ENCODE measurements at places on chromosomes 4 and X.

DNA sequence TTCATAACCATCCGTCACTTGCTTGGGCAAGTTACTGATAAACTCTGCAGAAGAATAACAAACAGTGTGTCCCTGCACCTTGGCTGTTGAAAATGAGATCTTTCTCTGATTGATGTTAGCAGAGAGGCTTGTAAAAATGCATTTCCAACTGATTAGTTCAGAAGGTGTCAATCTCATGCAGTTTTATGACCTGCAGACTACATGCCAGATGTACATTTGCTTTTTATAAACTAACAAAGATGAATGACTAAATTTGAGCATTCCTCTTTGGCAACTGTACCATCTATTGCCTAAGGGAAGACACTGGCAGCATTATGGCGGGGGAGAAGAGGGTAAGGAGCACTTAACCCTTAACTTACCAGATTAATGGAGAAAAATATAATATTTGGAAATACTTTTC, 192.8 kb downstream of the DCTD start:
- DNase-seq = no peak

GRCh38 chr4:41532336-41532735, 5.6 kb upstream of the LIMCH1 start:
- DNase-seq = no peak

DNA sequence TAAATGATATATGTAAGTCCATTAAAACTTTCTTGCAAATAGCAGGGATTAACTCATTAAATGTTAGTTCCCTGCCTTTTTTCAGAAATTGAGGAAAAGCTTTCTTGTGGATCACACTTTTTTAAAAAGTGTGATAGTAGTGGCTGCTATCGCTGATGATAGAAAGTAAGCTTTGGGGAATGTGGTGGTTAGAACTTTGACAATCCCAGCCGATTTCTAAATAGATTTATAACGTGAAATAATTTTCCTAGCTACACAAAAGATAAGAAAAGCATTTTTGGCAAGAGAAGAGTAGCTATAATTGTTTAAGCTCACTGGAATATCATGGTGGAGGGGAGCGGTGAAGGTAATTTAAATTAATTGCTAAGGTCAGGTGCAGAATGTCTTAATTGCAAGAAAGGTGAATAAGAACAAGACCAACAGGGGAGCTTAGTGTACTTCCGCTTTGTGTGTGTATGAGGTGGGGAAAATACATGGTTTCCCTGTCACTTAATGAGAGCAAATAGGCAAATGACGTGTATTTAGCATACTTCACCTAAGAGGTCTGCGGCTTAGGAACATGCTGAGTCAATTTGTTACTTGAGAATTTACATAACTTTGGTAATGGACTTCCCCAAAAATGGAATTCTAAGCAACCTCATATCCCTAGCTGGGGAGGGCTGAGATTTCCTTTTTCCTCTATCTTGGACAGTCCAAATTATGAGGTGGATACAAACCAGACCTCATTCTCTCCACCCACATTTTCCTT, 11.7 kb upstream of the IL21 start:
- DNase-seq = no peak

GRCh38 chr4:144868309-144868708, 222.4 kb downstream of the HHIP start:
- DNase-seq = no peak

DNA sequence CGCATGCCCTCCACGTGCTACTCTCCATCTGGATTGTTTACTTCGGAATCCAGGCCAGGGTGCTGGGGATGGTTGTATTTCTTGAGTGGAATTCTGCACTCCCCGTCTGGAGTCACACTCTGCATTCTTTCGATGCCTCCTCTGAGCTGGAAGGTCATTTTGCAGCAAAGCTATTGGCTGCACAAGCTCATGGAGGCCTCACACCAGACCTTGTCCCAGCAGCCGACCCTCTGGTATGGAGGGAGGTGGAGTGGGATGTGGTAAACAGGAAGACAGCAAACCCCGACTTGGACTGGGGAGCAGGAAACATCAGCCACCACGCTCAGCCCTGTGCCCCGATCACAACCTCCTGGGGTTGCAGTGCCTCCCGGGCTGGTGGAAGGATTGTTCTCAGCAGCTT, 225.3 kb upstream of the LNX1 start:
- DNase-seq = no peak

DNA sequence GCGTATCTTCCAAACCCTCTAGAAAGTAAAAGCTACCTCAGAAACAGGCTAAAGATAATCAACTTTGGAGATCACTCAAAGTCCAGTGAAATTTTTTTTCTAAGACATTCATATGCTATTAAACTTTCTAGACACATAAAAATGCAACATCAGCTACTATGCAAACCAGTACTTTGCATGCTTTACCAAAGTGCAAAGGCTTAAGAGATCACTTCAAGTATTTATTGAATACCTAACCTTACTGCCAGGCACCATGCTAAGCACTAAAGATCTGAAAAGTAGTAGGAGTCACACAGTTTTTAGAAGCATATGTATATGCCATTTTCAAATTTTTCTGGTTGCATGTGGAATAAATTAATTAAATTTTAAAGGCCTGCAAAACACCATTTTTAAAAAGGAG, 115.8 kb downstream of the THOC2 start:
- no peak for DNase-seq

DNA sequence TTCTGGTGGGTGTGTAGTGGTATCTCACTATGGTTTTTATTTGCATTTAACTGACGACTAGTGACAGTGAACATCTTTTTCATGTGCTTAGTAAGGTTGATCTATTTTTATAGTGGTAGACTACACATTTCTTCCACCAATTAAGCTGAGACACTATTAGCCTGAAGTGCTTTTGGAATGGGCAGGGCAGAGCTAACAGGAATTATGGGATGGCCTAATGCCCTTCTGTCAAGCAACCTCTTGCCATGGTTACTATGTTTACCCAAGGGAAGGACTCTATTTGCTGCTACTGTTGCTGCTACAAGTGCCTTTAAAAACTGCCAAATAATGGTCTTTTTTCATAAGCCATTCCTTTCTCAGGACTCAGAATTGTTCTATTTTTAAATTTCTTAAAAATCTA, 676.7 kb upstream of the ACTRT1 start:
- DNase-seq = no peak

- DNase-seq = no peak
Measured at GRCh38 chr4:181971411-181971810, 271.8 kb upstream of the TENM3 start.

- DNase-seq = no peak
Measured at GRCh38 chr4:43992552-43992951, 456.1 kb downstream of the KCTD8 start.

GRCh38 chr4:137300776-137301175, 231.5 kb downstream of the PCDH18 start:
- no peak for DNase-seq

DNA sequence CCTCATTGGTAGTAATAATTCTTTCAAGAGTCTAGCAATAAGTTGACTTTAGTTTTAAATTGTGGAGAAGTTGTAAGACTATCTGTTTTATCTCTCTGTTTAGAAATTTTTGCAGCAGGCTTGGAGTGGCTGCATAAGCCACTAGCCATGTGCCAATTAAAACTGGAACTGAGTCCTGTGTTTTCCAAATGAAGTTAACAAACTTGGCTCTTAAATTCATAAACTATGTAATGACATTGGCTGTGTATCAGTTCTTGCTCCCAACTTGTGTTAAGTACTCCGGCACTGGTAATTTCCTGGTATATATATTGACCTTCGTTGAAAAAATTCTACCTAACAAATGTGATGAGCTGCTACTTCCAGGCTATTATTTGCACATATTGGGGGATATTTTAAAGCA, 420.4 kb downstream of the GBA3 start:
- DNase-seq = no peak

DNA sequence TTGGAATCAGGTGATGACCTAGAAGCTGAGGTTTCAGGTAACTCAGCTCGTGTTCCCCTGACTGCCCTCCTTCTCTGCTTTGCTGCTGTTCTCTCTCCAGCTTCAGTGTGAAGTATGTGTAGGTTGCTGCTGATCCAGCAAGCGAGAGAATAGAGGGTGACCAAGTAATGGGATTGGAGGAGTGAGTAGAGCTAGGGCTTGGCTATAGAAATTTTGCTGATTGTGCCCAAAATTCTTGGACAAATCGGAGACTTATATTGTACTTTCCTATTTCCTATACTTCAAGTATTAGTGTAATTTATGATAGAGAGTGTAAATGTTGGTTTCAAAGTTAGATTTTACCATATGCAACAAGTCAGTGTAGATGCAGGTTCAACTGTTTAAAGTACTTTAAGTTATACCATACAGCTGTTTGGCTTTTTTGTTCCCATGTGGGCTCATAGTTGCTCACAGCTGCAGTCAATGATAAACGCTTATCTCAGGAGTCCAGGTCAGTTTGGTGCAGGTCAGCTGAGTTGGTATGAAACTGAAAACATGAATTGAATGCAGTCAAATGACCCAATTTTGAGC, 48.0 kb downstream of the RAPGEF2 start:
- no peak for DNase-seq

GRCh38 chr4:101420661-101421060, 73.3 kb upstream of the PPP3CA start:
- DNase-seq = no peak

- DNase-seq = peak; percentile 45
Measured at GRCh38 chr4:6991771-6992557, 51.2 kb upstream of the TADA2B start.

DNA sequence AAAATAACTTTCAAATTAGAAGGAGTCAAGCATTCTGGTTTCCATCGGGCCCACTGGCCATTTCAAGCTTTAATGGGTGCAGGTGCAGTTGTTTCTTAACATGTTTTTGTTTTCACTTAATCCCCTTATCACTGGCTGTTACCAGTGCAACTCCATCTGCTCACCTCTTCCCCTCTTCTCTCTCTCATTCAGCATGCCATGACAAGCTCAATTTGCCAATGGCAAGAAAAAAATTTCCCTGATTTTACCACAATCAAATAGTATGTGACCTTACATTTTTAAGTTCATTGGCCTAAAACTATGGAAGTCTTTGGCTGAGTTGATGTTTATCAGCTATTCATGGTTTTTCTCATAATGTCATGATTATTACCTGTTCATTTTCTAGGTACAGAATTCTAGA, 299.1 kb upstream of the BMP3 start:
- no peak for DNase-seq

DNA sequence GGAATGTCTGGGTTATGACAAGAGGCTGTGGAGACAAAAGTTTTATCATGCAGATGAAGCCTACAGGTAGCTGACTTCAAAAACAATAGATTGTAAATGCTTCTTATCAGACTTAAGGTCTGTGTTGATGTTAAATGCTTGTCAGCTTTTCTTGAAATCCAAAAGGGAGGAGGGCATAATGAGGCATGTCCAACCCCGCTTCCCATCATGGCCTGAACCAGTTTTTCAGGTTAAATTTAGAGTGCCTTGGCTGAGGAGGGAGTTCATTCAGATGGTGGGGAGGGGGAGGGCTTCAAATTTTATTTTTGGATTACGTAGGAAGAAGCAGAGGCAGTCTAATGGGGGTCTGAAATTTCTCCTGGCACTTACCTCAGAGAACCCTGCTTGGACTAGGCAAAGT, 207.7 kb upstream of the HDX start:
- no peak for DNase-seq

DNA sequence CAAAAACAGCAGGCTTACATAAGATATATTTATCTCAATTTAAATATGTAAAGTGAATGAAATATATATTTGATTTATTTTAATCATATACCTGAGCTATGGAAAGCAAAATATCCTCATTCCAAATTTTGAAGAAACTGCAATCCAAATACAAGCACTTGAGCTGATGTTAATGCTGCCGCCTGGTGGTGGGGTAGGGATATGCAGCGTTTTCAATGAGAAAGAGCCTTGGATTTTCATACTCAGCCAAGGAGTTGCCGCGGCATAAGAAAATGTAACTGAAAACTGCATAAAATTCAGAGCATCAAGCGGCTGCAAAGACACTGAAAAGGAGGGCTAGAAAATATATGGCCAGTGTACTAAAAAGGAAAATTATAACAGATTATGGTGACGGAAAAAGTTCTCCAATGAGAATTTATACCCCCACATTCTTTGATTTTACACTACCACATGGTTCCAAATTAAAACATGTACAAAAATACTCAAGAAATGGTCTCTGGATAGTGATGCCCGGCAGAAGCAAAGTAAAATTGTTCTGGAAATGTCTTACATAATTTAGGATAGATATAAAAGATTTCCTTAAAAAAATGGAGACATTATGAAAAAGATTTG, 660.3 kb upstream of the PITX2 start:
- DNase-seq = peak; percentile 12

- no peak for DNase-seq
Measured at GRCh38 chrX:66684196-66684595, 45.3 kb upstream of the EDA2R start.

Data from smooth muscle cell of the brain vasculature (primary cell).